Fibroblast of upper back skin (primary cell): ENCODE measurements at places on chromosomes 3 and 15.

GRCh38 chr3:128231606-128232005 is 78.3 kb downstream of the EEFSEC start:
- peak; percentile 35 for DNase-seq

GRCh38 chr3:12948891-12949711 is 107.7 kb upstream of the RPL32 start:
- DNase-seq, result peak; percentile 31

DNA sequence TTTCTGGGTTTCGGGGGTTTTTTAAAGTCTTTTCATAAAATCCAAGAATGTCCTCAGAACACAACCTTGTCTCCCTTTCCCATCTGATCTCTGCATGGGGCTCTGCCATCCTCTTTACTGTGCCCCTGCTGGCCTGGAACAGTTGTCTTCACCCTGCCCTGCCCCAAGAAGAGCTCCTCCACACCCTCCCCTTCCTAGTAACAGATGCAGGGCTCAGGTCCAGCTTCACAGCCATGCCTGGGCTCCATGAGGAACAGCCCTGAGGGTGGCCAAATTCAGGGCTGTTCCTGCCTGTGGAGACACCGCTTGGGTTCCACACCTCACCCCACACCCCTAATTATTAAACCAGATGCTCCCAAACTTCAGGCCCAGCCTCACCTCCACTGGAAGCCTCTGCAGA is 12.9 kb upstream of the ULK3 start:
- no peak for DNase-seq

DNA sequence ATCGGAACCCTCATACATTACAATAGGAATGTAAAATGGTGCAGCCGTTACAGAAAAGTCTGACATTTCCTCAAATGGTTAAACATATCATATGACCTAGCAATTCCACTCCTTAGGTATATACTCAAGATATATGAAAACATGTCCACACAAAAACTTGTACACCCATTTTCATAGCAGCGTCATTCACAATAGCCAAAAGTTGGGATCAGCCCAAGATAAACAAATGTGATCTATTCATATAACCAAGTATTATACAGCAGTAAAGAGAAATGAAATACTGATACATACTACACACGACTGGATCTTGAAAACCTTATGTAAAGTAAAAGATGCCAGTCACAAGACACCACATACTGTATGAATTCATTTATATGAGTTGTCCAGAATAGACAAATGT is 102.4 kb downstream of the MSL2 start:
- DNase-seq, result no peak

GRCh38 chr15:79430901-79431635 is 1.1 kb upstream of the MINAR1 start:
- DNase-seq, result no peak

DNA sequence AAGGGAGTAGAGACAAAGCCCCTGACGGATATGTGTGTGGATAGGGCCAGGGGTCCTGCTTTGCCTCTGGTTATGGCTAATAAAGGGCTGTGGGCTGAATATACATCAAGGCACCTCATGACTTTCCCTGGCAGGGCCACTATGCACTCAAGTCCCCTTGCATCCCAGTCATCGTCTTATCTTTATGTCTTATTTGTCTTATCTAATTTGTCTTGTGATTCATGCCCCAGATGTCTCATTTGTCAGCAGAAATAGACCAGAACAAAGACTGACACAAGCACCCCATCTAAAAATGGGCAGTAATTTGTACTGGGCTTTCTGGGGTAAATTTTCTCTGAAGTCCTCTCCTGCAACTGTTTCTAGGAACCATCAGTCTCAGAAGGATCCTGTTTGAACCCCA is 68.6 kb downstream of the ITGA11 start:
- DNase-seq, result no peak

GRCh38 chr15:88262064-88262463 is 5.5 kb upstream of the NTRK3 start:
- no peak for DNase-seq

DNA sequence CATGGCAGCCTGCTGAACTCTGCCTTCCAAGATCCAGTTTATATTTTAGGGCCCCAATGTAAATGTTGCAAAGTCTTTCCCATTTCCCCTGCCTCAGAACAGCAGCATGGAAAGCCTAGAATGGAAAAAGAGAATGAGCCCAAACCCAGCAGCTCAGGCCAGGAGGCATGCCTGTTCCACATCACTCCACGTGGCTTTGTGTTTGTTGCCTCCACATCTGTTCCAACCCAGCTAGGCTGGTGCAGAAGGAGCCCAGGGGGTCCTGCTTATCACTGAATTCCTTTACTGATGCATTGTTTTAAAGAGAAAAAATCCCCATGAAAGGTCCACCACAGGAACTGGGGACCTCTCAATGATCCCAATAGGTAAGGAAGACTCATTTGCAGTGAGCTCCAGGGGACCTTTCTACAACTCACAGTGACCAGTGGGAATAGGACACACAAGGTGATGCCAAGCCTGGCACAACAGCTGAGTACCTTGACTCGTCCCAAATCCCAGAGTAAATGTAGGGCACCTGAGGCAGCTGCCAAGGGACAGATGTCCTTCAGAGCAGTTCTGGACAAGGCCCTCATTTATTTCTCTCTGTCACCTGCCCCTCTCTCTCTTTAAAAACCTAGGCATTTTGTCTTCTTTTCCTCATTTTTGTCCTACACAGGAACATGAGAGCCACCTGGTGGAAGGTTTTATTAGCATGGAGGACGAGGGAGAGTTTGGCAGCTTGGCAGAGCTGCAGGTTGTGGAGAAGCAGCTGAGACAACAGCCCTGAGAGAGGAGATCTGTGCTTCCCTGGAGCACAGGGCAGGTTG is 41.7 kb upstream of the ADAMTS17 start:
- DNase-seq, result no peak

DNA sequence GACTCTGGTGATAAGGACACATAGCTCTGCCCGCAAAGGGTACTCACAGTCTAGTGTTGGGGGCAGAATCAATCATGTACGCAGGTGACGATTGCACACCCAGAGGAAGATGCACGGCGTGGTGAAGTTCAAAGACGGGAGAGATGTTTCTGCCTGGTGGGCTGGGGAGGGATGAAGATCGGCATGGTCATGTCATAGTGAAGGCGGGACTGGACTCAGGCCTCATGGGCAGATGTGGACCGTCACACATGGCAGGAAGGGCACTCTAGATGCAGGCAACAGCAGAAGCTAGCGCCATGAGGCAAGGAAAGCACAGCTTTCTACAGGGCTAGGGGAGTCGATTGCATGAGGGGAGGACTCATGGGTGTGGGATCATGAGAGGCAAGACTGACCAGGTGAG is 240.6 kb downstream of the OPA1 start:
- no peak for DNase-seq

DNA sequence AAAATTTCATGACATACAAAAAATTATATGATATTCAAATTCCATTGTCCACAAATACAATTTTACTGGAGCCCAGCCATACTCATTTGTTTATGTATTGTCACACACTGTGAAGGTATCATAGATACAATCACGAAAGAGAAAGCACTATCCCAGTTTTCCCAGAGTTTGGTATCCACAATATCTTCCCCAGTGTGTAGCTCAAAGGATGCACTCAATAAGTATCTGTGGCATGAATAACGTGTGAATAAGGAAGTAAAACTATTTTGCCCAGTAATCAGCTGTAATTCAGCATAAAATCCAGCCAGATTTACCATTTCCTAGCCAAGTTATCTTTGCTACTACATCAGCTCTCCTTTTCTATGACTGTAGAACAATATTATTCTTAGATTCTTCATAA is 131.3 kb upstream of the KCNMB2 start:
- peak; percentile 33 for DNase-seq

GRCh38 chr3:32686713-32687112 is 1.7 kb downstream of the CNOT10 start:
- DNase-seq, result no peak

GRCh38 chr3:66419036-66419435 is 81.8 kb downstream of the LRIG1 start:
- DNase-seq, result no peak

DNA sequence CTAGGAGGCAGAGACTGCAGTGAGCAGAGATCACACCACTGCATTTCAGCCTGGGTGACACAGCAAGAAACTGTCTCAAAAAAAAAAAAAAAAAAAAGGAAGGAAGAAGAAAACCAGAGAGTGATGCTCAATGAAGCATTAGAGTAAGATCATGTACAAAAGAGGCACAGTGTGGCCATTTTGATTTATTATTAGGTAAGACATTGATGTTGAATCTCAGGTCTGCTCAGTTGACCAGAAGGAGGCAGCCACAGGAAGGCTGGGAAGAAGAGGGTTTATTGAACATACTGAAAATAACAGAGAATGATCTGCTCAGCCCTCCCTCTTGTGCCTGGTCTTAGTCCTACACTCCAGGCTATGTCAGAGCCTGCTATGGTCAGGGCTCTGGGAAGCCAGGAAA is 15.6 kb downstream of the LRRK1 start:
- DNase-seq, result no peak

DNA sequence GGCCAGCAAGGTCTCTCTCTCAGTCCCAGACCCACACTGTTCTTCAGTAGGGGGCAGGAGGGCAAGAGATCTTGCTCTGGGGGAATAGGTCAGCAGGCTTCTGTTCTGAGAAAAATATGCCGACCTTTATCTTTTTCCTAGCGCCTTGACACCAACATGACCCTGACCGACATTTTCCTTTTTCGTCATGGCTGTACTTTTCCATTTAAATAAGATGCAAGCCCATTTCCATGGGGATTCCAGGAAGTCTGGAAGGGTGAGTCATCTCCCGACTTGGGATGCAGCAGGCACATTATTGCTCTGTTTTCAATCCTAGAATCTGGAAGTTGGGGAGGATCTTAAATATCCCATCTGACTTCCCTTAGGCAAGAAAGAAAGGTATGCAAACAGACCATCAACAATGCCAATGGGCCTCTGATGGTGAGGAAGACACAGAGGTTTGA is 261.5 kb upstream of the LRTM1 start:
- peak; percentile 97 for DNase-seq

DNA sequence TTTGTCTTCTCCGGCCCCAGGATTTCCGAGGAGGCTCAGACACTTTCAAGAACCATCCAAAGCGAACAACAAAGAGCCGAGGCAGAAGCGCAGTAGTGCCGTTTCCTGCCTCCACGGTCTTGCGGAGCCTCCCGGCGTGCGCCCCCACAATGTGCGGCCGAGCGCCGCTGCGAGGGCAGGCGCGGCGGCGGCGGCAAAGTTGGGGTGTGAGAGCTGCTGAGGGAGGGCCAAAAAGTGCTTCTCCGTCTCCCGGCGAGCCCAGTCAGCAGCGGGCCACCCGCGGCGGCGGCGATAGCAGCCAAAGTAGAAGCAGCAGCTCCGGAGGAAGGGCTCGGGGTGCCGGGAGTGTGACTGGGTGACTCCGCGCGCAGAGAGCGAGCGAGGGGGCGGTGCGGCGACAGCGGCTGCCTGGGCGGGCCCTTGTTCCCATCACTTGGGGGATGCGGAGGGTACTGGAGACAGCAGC is 749.1 kb downstream of the ROBO1 start:
- peak; percentile 64 for DNase-seq

DNA sequence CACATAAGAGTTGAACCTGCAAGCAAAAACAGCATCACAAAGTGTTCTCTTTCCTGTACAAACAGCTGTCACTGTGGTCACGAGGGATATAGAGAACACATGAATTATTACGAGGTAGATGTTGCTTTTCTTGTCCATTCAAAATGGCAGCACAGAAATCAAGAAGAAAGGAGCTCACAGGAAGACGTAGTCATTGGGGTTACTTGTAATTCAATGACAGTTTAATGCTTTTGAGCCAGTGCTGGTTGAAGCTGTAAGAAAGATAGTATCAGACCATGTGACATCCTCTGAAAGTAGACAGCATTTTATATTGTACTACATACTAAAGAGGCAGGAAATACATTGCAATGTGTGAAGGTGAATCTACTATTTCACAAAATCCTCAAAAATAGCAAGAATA is 140.4 kb downstream of the ABI3BP start:
- DNase-seq, result no peak

DNA sequence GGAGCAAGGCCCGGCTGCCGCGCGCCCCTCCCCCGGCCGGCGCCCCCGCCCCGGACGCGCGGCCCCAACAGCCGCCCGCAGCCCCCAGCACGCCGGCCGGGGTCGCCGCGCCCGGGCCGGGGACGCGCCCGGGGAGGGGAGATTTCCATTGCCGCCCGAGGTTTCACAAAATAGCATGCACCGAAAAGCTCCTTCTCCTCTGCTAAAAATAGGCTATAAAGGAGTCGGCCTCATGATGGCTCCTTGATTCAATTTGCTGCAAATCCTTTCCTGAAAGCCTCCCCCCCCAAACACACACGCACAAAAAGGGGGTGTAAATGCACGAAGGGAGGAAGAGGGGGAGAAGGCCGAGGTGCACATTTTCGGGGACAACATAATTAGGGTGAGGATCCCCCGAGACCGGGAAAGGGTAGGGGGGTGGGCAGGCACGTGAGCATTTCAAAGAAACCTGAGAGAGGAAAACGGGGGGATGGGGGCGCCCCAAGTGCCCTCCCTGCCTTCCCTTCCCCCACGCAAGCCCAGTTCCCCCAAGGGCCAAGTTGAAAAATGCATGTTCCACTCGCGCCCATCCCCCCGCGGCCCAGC is 734 bp downstream of the TBL1XR1 start:
- peak; percentile 56 for DNase-seq

- DNase-seq, result no peak
Observed at GRCh38 chr3:46401579-46401978, 5.3 kb downstream of the CCR5AS start.

- no peak for DNase-seq
Observed at GRCh38 chr3:44232407-44232806, 9.3 kb upstream of the TOPAZ1 start.

- DNase-seq, result no peak
Observed at GRCh38 chr3:58342676-58343075, 10.0 kb downstream of the PXK start.

- DNase-seq, result no peak
Observed at GRCh38 chr15:39581242-39581792, 438 bp downstream of the THBS1 start.

DNA sequence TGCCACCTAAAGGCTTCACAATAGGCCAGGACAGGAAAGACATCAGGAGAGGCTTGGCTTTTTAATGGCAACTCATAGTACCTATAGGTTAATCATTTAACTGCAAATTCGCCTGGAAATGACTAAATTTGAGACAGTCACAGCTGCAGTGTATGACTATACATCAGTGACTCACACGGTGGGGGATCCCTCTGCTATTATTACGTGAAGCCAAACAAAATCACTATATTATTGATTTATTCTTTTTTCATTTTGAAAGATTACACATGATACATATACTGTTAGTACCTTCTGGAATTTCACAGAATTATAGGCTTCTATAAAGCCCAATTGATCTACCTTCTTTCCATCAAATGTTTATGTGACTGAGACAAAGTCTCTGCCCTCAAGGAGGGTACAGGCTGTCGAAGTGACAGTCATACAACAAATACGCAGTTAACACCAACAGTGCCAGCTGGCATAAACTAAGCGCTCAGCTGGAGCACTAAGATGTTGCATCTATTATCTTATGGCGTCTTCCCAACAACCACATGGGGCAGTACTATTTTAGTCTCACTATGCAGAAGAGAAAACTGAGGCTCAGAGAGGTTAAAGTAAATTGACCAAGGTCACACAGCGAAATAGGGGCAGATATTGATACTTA is 82.0 kb upstream of the LMOD3 start:
- DNase-seq, result no peak

- DNase-seq, result no peak
Observed at GRCh38 chr15:48603123-48603500, 42.4 kb downstream of the FBN1 start.
